ENCODE measurements at places on chromosomes 6 and 20.

GRCh38 chr20:58851221-58851968 lies 693 bp upstream of the GNAS-AS1 start:
- DNase-seq = no peak

DNA sequence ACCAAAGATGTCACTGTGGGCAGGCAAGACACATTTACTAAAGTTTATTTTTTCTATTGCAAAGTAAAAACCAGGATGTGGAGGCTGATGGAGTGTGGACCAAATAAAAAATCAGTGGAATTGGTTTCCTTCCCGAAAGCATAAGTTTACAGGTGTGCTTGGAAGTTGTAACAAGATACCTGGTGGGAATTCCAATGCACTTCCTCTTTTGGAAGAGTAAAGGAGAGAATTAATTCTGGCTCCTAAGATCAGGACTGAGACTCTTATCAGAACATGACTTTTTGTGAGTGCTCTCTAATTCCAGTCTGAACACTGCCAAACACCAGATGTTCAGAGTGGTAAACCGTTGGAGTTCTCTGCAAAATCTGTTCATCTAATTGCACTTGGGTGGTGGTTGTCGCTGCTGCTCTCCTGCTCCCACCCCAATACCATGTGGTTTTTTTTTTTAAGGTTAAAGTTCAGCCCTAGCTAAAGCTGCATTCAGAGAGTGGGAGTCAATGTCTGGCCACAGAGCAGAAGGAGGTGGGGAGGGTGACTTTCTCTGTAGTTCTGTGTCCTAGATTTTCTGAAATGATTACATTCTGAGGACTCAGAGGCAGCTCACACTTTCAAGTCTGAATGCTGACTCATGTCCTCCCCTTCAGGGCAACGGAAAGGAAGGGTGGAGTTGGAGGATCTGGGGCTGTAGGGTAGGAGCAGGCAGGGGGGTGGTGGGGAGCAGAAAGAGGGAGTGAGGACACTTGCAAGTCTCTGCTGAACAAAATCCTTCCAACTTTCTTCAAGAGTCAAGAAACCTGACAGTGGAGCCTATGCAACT lies 275.8 kb upstream of the PRDM1 start:
- peak; percentile 76 for DNase-seq

DNA sequence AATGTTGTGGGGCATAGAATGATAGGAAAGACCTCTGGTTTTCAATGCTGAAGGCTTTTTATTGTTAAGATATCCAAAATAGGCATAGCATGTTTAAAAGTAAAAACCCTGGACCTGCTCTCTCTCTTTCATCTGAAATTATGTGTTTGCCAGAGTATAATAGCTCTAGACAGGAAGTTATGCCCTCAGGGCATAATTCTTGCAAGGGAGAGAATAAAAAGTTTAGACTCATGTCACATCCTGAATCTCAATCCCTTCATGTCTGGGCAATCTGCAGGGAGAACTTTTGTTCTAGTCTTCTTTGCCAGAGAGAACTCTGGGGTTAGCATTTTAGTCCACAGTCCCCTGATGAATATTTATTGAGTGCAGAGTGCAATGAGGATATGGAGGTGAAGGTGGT lies 297.3 kb upstream of the FLRT3 start:
- DNase-seq = no peak

DNA sequence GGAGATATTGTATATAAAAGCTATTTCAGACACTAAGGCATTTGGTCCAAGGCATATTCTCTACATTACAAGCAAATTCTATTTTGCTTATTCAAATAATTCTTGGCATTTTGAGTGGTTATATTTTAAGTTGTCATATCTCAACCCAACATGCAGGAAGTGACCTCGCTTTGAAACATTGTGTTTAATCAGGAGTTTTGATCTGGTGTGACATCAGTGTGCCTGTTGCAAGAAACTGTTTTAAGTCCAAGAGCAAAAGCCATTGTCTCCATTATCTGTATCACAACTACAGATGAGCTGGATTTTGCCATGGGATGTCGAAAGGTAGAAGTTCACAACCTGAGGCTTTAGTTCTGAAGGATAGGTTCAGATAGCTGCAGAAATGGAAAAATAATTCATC lies 509.9 kb upstream of the ID4 start:
- peak; percentile 22 for DNase-seq

GRCh38 chr6:115838763-115839401 lies 221.8 kb downstream of the FRK start:
- DNase-seq = peak; percentile 56

Measured in A172 (cell line).